T-cell (primary cell): ENCODE measurements at places on chromosomes 5 and 9. TPM values are rescaled to one million over a fixed set of nuclear protein-coding genes. Genes with fewer than 3 reads are reported as not detected.

- H3K27ac ChIP-seq: no peak overlapping the region
- no peaks in the 10 kb centered on the region for H3K36me3 ChIP-seq
- no peaks in the 10 kb centered on the region for H3K4me1 ChIP-seq
Measured at GRCh38 chr9:12060067-12060466, 633.1 kb upstream of the TYRP1 start.

DNA sequence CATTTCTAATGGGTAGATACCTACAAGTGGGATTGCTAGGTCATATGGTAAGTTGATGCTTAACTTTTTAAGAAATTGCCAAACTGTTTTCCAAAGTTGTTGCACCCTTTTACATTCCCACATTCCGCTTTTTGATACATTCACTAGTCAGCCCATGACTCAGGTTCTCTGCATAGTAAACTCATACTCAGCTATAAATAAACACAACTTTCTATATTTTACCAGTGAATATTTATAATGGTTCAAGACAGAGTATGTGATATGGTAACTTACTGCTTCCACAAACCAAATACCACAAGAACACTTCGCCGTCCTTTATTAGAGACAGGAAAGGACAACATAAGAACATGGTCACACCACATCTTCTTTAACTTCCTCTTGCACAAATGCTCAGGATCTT lies 54.0 kb downstream of the PLPP1 start:
- no peak overlapping the region for H3K27ac ChIP-seq
- H3K36me3 ChIP-seq: no peaks in the 10 kb centered on the region
- no peaks in the 10 kb centered on the region for H3K27me3 ChIP-seq
- H3K4me1 ChIP-seq: no peaks in the 10 kb centered on the region

DNA sequence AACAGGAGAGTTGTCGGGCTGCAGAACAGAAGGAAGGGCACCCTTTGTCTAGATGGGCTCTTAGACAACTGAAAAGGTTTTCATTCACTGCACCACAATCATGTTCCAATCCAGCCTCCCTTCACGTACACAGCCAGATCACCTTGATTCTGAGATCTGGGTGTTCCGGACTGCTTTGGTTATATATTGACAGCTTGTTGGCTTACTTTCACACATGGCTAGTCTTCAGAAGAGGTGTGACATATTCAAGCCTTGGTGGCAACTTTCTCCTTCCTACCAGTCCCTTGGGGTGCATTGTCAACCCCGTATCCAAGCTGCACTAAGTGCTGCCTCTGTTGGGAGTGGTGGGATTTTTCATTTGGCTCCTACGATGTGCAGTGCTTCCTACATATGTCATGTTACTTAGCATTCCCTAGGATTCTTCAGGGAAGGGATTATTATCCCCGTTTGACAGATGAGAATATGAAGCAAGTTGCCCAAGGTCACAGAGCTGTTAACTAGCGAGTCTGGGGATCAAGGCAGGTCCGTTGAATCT lies 100.6 kb downstream of the LIFR start:
- DNase-seq: no peak
- peaks cover 10% of the 10 kb centered on the region for H3K4me1 ChIP-seq
- H3K27me3 ChIP-seq: peaks cover 58% of the 10 kb centered on the region
- no peaks in the 10 kb centered on the region for H3K36me3 ChIP-seq

- peak overlapping the region; percentile 9 for H3K27ac ChIP-seq
- H3K4me3 ChIP-seq: peak overlapping the region; percentile 69
- H3K27me3 ChIP-seq: no peaks in the 10 kb centered on the region
- DNase-seq: no peak
- H3K36me3 ChIP-seq: no peaks in the 10 kb centered on the region
- peaks cover 2% of the 10 kb centered on the region for H3K4me1 ChIP-seq
Measured at GRCh38 chr9:135960411-135961276, 529 bp downstream of the UBAC1 start.

GRCh38 chr9:132748450-132748849 lies 78.2 kb downstream of the GTF3C4 start:
- H3K36me3 ChIP-seq: no peaks in the 10 kb centered on the region
- H3K27me3 ChIP-seq: peaks cover 28% of the 10 kb centered on the region
- no peak overlapping the region for H3K4me3 ChIP-seq
- no peak overlapping the region for H3K27ac ChIP-seq
- DNase-seq: no peak

DNA sequence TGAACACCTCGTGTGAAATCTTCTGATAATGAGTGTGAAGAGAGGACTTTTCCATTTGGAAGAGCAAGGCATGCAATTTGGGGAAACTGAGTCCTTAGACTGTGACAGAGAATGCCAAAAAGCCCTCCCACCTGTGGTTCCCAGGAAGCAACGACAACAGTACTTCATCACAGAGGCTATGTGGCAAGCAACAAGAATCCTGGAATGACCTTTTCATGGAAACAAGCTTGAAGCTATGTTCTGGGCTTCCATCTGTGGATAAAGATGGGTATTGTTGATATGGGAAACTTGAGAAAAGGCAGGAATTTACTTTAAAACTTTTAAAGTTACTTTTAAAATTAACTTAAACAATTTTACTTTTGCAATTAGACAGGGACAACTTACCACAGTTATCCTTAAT lies 131.2 kb upstream of the ANKH start:
- H3K4me3 ChIP-seq: no peak overlapping the region
- no peak overlapping the region for H3K27ac ChIP-seq
- no peaks in the 10 kb centered on the region for H3K4me1 ChIP-seq

DNA sequence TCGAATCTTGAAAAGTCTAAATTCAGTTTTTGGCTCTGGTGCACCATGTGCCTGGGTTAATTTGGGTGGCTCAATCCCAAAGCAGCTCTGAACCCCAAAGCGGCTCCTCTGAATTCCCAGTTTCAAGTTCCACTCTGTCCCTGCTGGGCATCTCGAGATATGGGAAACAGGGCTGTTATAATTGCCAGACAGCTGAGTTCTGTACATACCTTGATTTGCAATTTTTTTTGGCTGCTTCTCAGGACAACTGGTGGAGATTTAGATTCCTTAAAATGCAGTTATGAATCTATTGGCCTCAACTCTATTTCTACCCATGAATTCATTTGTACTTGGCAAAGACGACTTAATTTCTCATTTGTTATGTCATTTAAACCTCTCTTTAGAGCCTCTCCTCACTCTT lies 808.5 kb downstream of the TLE4 start:
- no peaks in the 10 kb centered on the region for H3K36me3 ChIP-seq
- H3K4me1 ChIP-seq: no peaks in the 10 kb centered on the region
- no peak overlapping the region for H3K4me3 ChIP-seq
- no peaks in the 10 kb centered on the region for H3K27me3 ChIP-seq
- H3K27ac ChIP-seq: no peak overlapping the region

- no peak for DNase-seq
- H3K36me3 ChIP-seq: no peaks in the 10 kb centered on the region
- H3K4me3 ChIP-seq: no peak overlapping the region
Measured at GRCh38 chr5:14557791-14558415, 23.7 kb upstream of the OTULINL start.

DNA sequence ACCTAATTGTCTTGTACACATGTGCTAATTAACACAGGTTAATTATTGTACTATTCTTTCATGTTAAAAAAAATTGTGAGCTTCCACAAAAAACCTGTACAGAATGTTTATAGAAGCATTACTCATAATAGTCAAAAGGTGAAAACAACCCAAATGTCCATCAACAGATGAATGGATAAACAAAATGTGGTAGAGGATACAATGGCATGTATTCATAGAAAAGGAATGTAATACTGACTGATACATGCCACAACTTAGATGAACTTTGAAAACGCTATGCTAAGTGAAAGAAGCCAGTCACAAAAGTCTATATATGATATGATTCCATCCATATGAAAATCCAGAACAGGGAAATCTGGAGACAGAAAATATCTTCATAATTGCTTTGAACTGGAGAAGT lies 25.6 kb downstream of the RRAGA start:
- no peak for DNase-seq
- no peak overlapping the region for H3K27ac ChIP-seq
- H3K36me3 ChIP-seq: peaks cover 70% of the 10 kb centered on the region
- H3K4me3 ChIP-seq: no peak overlapping the region

GRCh38 chr9:36050476-36050875 lies 13.8 kb downstream of the RECK start:
- no peaks in the 10 kb centered on the region for H3K4me1 ChIP-seq
- no peaks in the 10 kb centered on the region for H3K27me3 ChIP-seq
- H3K36me3 ChIP-seq: no peaks in the 10 kb centered on the region
- DNase-seq: no peak

The IL11RA gene
- total RNA-seq: 212 TPM

The SPEF2 gene
- 11.3 TPM for total RNA-seq

The SOHLH1 gene
- not detected for total RNA-seq

The CDX1 gene
- not detected for total RNA-seq

The ZNF658 gene
- 4.5 TPM for total RNA-seq
